Activated T-helper 1 cell treated with anti-CD3 and anti-CD28 coated beads, Interleukin-2, amount 50 U/mL, for 16 hours (primary cell): ENCODE measurements at places on chromosomes 2 and 18.

GRCh38 chr2:212897296-212897695, 254.1 kb downstream of the IKZF2 start:
- DNase-seq: no peak

DNA sequence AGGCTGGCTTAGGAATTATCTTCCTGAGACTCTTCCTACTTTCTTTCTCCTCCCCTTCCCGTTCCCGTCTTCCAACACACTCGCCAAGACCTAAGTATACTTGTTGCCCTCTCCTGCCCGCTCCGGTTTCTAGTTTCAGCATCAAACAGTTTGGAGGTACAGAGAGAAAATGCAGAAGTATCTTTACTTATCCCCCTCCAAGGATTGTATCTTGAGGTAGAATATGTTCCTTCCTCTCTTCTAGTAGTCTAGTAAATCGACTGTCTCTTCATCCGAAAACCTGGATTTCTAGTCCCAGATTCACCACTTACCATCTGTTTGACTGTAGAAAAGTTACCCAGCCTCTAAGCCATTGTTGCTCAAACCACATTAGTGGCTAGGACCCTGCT, 755 bp downstream of the EIF4E2 start:
- no peak for DNase-seq

- DNase-seq: no peak
Measured at GRCh38 chr2:49972699-49973098, 818.4 kb upstream of the FSHR start.

DNA sequence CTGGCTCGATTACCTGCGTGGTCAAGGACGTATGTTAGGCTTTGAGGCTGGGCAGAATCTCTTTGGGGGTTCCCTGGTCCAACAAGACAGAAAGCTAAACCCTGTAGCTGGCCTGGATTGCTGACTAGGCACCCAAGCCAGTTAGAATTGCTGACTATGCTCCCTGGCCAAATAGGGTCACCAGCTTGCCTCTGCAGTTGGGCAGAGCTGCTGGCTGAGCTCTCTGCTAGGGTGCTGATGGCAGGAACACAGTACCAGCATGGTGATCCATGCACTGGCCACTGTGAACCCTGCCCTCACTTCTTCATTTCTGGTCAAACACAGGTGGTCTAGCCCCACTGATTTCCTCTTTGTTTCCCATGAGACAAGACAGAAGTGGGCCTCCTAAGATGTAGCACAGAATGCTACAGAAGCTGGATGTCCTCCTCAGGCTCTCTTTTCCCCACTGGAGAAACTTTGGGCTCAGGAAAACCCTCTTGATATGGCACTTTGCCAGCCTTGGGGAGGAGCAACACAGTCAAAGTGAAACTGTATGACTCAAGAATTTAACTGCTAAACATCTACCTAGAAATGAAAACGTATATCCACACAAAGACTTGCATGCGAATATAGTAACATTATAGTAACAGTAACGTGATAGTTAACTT, 20.8 kb downstream of the SP140L start:
- DNase-seq: no peak

DNA sequence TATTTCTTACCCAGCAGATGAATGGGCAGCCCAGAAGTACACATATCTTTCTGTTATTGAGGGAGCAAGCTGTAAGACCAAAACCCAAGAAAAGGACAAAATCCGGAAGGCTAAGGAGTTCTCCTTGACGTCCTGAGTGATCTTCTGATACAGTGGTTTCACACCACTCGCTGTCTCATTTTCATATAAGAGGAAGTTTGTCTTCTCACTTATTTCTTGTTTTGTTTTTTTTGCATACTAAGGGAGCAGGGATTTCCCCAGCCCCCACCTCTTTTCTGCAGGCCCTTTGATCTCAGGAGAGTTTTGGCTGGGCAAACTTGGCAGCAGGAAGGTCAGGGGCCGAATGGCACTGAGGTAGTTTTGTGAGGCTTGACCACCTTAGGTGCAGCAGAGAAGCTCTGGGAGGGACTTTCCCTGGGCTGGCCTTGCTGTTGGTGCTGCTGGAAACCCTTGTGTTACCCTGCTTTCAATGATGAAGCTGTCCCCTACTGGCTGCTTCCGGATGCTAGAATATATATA, 13.3 kb downstream of the CHRNA1 start:
- peak; percentile 32 for DNase-seq

GRCh38 chr2:84686783-84687476, 170.6 kb downstream of the DNAH6 start:
- no peak for DNase-seq

- no peak for DNase-seq
Measured at GRCh38 chr2:10909050-10909995, 2.4 kb upstream of the KCNF1 start.

GRCh38 chr18:2112435-2113045, 458.8 kb downstream of the METTL4 start:
- no peak for DNase-seq

DNA sequence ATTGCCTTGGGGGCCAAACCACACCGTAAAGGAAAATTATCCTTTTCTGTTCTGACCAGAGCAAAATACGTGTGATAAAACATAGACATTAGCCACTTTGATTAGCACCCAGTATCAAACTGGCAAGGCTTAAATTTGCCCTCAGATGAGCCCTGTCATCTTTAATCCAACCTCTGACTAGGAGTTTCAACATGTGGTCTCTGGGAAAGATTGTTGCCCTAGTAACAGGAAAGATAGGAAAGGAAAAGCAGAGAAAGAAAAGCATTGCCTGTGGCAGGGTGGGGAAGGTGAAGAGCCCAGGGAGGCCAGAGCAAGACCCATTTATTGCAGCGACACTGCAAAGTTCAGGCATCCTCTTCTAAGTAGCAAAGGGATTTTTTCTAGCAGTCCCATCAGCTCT, 181.5 kb upstream of the SCN7A start:
- DNase-seq: no peak

GRCh38 chr2:59851836-59852475, 701.5 kb downstream of the BCL11A start:
- DNase-seq: no peak

DNA sequence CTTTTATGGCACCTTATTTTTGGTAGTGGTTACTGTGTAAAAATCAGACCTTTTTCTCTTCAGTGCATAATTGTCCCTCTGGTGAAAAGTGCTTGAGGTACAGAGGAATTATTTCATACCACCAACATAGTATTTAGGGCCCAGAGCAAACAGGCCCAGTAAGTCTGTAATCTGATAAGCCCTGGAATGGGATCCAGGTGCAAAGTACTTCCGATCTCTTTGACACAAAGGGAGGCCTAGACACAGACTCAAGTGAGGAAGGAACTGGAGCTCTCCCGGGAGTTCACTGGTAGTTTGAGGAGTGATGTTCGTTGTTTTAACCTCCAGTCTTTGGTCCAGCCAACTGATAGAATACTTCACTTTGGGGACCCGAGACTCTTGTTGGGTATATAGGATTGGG, 57.4 kb downstream of the RAB31 start:
- no peak for DNase-seq

DNA sequence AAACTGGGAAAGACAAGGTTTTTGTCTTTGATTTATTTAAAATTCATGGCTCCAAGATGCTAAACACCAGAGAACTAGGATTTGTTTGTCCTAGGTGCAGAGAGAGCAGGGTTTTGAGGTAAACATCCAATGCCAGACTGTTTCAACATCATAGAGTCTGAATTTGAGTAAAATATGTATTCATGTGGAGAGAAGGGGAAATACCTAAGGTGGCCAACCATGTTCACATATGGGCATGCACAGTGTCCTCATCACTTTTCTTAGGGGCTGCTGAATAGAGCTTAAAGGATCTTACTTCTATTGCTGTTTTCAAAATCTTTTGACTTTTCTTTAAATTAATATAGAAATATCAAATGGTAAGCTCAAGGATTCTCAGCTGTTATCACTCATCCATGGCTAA, 287.0 kb upstream of the CCDC68 start:
- DNase-seq: no peak

DNA sequence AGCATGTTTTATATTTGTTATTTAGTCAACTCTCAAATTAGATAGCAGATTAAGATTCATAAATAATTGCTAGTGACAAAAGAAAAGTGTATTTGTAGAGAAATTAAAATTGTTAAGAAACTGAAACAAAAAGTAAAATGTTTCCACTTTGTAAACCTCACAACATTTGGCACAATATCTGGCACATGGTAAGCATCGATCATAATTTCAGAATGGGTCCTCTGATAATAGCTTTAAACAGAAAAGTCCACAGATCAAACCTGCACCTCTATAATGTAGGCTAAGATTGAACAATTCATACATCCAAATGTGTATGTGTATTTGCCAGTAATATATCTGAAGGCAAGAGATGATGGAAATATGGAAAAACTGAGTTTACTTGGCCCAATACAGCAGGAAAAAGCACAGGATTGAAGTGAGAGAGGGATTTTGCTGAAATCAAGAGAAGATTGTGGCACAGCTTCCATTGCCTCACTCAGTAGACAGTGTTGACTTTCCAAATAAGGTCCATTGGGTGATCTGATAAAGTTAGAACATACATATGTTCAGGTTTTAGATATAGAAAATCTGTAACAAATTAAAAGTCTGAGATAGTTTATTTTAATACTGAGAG, 39.4 kb downstream of the COBLL1 start:
- DNase-seq: no peak

- DNase-seq: no peak
Measured at GRCh38 chr2:217642944-217643343, 359.9 kb downstream of the TNS1 start.

DNA sequence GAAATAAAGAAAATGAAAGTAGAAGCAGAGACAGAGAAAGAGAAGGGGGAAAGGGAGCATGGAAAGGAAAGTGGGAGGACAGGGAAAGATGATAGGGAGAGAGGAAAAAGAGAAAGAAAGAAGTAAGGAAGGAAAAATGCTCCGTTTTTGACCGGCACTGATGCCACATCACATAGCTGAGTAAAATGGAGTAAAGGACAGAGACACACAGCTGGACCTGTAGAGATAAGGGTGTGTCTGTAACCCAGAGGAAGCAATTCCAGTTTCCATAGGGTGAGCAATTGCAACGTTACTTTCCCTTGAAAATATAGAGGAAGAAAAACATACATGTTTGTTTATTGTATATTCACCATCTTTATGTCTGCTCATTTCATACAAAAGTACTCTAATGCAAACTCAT, 1866.9 kb upstream of the PIK3C3 start:
- no peak for DNase-seq

- DNase-seq: no peak
Measured at GRCh38 chr2:43083710-43084698, 142.4 kb downstream of the ZFP36L2 start.

- DNase-seq: no peak
Measured at GRCh38 chr2:221124532-221125240, 447.4 kb downstream of the EPHA4 start.

DNA sequence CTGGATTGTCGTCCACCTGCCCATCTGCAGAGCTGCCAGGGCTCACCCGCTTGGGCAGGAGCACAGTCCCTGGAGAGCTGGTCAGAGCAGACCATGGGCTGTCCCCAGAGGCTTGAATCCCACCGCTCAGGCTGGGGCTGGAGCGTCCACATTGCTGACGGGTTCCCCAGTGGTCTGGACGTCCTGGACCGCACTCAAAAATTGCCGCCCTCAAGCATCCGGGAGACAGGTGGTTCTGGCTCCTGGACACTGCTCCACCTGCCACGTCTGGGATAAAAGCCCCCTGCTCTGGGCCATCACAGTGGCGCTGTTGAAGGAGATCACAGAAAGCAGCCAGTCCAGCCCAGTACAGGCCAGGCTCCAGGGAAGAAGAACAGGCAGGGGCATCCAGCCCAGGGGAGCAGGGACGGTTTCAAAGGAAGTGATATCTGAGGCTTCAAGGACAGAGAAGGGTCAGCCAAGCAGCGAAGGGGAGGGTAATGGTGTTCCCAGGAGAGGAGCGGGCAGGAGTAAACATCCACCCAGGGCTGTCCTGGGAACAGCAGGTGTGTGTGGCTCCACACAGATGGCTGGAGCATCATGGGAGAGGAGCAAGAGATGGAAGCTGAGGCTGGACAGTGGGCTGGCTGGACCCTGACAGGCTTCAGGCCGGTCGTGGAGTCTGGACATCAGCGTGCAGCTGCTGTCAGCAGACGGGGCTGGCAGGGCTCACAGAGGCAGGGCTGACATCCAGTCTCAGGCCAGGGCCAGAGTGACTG, 21.9 kb upstream of the ID2 start:
- DNase-seq: no peak

DNA sequence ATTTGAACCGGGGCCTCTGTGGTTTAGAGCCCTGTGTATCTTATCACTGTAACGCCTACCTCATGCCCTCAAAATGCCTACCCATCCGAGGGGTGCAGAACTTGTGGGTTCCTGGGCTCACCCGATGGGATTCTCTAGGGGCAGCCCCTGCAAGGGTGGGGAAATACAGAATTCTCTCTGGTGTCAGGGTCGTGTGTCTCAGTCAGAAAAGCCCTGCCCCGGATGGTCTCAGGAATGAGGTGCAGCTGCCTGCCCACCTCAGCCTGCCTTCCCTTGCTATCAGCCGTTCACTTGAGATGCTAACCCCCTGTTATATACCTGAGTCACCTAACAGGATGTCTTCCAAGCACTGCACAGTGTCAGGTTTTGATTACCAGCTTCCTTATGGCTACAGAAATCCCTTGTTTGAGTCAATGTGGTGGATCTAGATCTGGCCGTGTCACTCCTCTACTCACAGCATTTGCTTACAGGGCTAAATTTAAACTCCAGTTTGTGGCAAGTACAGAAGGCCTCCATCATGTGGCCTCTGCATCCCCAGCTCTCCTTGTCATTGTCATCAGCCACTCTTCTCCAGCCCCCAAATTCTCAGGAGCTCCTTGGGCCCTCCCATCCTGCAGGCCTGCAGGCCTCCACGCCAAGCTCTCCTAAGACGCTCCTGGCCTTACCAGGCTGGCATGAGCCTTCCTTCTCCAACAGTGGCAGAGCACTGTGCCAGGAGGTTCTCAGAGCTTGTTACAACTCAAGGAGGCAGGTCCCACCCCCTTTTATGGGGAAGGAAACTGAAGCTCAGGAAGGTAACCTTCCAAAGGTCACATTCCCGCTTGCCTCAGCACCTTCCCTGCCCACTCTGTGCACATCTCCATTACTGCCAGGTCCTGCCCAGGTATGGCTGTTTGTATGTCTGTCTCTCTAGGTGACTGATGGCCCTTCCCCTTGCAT, 14.3 kb upstream of the MAP3K2 start:
- no peak for DNase-seq

DNA sequence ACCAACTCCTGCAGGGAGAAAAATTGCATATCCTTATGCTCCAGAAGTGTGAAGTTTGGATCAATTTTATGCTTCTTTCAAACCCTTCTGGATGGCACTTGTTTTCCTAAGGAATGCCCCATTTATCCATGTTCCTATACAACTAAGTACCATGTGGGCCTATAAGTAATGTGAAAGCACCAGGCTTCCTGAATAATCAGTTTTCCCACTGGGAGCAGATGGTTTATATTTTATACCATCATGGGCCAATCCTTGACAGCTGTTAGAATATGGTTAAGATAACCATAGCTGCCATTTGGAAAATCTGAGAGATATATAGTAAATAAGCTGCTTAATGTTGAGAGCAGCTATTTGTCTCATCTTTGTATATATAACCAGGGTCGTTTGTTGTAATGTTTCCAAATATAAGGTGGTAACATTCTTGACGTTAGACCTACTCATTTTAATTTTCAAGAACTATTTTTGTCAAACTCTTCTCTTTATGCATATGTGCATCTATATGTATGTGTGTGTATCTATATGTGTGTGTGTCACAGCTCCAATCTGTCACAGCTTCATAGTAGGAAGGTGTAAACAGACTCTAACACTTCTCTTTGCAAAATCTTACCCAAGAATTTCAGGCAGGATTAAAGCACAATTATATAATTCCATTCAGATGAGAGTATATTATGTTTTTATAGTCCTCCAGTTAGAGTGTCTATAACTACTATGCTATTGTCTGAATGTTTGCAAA, 458.7 kb upstream of the GCFC2 start:
- DNase-seq: no peak
